Activated CD8-positive, alpha-beta T cell treated with anti-CD3 and anti-CD28 coated beads, Interleukin-2, amount 10 ng/mL, durations not matched to agents 7 days and 5 days (primary cell): ENCODE measurements at places on chromosomes 4 and X. TPM values are rescaled to one million over a fixed set of nuclear protein-coding genes. Genes with fewer than 3 reads are reported as not detected.
A peak's percentile ranks its signal among the peaks of the same experiment; 100 is the strongest.

DNA sequence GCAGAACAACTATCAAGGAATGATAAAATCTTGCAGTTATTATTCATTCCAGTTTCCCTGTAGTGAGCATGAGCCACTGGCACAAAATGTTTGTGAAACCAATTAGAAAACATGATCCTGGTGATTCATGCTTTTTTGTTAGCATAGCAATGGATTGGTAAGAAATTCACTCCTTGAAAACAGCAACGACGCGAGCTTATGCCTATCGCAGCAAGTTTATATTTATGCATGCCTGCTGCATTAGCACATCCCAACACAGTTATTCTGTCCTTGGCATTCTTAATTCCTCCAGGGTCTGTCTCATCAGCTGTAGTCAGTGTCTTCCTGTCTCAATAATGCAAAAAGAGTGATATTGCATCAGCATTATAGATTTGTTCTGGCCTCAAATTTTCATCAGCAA, 975.9 kb downstream of the STIM2 start:
- H3K4me1 ChIP-seq, result no peaks in the 10 kb centered on the region
- H3K27me3 ChIP-seq, result no peaks in the 10 kb centered on the region
- H3K36me3 ChIP-seq, result no peaks in the 10 kb centered on the region
- DNase-seq, result no peak
- no peak overlapping the region for H3K4me3 ChIP-seq

DNA sequence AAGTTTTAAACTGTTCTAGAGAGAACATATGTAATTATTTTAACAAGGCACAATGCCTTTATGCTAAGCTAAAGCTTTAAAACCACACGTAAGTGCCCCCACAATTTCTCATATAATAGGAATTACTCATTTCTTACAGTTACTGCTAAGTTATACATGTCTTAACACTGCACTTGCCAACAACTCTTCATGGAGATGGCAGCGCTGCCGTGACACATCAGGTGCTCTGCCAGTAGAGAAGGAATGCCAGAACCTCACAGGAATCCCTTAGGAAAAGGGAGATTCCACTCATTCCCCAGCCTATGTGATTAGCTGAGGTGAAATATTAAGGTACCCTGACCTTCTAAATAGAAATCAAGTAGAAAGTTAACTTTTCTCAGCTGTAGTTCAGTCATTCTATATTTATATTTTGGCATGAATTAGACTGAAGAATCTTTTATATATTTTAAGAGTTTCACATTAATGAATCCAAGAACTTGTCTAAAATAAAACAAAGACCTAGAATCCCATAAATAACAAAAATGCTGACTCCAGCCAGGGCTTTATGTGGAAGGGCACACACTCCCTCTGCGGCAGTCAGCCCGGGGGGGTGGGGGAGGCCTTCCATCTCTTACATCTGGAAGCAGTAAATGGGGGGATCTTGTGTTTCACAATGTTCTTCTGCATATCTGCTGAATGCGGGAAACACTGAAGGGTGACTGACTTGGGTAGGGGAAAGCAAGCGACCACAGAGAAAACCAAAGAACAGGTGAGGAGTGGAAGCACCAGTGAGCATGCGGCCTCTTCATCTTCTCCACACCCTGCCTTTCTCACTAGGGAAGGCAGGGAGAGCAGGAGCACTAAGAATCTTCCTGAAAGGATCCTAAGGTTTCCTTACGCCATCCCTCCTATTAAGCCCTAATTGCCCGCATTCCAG, 23.7 kb downstream of the ACSL1 start:
- no peak overlapping the region for H3K4me3 ChIP-seq
- no peak for DNase-seq
- H3K27me3 ChIP-seq, result no peaks in the 10 kb centered on the region
- no peak overlapping the region for H3K27ac ChIP-seq
- peaks cover 11% of the 10 kb centered on the region for H3K4me1 ChIP-seq
- H3K36me3 ChIP-seq, result no peaks in the 10 kb centered on the region

The NXF2 gene
- total RNA-seq, result not detected

GRCh38 chrX:106976416-106976815, 23.6 kb downstream of the MORC4 start:
- H3K27ac ChIP-seq, result no peak overlapping the region
- no peak overlapping the region for H3K4me3 ChIP-seq
- H3K36me3 ChIP-seq, result peaks cover 2% of the 10 kb centered on the region
- DNase-seq, result no peak

DNA sequence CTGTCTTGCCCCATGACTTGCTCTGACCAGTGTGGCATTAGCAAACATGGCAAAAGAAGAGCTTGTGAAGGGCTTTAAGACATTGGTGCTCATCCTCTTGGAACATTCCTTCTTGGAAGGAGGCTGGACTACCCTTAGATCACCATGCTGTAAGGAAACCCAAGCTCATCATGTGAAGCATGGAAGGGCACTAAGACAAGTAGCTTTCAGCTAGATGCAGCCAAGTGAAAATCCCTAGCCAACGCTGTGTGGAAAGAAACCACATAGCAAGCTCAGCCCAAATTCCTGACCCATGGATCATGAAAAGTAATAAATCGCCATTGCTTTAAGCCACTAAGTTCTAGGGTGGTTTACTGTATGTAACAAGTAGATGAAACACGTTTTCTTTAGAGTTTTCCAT, 12.4 kb upstream of the PACRGL start:
- H3K27ac ChIP-seq, result no peak overlapping the region
- no peaks in the 10 kb centered on the region for H3K36me3 ChIP-seq
- H3K4me3 ChIP-seq, result no peak overlapping the region
- H3K4me1 ChIP-seq, result no peaks in the 10 kb centered on the region
- H3K27me3 ChIP-seq, result peaks cover 13% of the 10 kb centered on the region

The LDB2 gene
- not detected for total RNA-seq

- H3K36me3 ChIP-seq, result no peaks in the 10 kb centered on the region
- no peak for DNase-seq
- no peak overlapping the region for H3K4me3 ChIP-seq
- H3K27ac ChIP-seq, result no peak overlapping the region
Measured at GRCh38 chrX:54825716-54826438, 18.3 kb downstream of the MAGED2 start.

DNA sequence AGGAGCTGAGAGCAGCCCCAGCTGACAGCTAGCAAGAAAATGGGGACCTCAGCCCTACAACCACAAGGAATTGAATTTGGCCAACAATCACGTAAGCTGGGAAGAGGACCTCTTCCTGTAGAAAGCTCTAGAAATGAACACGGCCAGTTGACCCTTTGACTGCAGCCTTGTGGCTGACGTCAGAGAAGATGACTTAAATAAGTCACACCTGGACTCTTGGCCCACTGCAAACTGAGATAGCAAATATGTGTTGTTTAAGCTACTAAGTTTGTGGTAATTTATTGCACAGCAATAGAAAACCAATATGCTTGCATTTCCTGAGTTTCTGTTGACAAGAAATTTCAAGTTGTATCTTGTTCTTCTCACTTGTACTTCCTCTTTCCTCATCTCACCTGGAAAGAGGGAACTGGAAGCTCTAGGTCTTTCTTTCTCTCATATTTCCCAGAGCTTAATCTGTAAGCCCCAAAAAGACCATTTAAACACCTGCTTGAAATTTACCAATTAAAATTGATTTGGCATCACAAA, 18.8 kb downstream of the PRKG2 start:
- no peaks in the 10 kb centered on the region for H3K36me3 ChIP-seq
- H3K27ac ChIP-seq, result no peak overlapping the region
- H3K4me3 ChIP-seq, result no peak overlapping the region
- H3K4me1 ChIP-seq, result no peaks in the 10 kb centered on the region
- DNase-seq, result no peak
- peaks cover 2% of the 10 kb centered on the region for H3K27me3 ChIP-seq

DNA sequence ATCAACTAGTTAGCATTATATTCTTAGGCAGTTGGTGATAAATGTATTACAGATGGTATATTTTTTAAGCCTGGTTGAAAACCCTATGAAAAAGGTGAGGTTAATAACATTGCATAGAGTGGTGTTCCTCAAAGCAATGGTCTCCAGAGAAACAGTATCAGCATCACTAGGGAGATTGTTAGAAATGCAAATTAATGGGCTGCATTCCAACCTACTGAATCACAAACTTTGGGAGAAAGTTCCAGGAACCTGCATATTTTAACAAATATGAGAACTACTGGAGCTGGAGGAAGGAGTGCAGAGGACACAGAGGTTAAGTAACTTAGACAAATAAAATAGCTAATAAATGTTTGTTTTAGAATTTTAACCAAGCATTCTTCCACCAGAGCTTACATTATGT, 166.9 kb upstream of the PCDH10 start:
- no peaks in the 10 kb centered on the region for H3K36me3 ChIP-seq
- H3K4me3 ChIP-seq, result no peak overlapping the region
- no peak for DNase-seq
- H3K27ac ChIP-seq, result no peak overlapping the region
- no peaks in the 10 kb centered on the region for H3K4me1 ChIP-seq

GRCh38 chr4:137956256-137956655, 285.9 kb downstream of the SLC7A11 start:
- DNase-seq, result no peak
- no peak overlapping the region for H3K27ac ChIP-seq
- no peaks in the 10 kb centered on the region for H3K36me3 ChIP-seq
- H3K4me1 ChIP-seq, result no peaks in the 10 kb centered on the region
- H3K4me3 ChIP-seq, result no peak overlapping the region

DNA sequence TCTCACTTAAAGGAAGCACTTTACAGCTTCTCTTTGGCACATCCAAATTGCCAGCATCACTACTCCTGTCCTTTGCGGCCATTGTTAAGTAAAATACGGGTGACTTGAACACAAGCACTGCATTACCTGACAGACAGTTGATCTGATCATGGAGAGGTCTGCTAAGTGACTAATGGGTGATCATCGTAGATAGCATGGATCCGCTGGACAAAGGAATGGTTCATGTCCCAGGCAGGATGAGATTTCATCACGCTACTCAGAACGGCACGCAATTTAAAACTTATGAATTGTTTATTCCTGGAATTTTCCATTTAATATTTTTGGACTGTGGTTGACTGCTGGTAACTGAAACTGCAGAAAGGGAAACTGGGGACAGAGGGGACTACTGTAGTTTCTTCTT, 94.1 kb downstream of the NEUROG2 start:
- H3K4me1 ChIP-seq, result no peaks in the 10 kb centered on the region
- DNase-seq, result no peak
- H3K27me3 ChIP-seq, result no peaks in the 10 kb centered on the region
- no peak overlapping the region for H3K4me3 ChIP-seq

- peaks cover 29% of the 10 kb centered on the region for H3K27me3 ChIP-seq
- H3K4me3 ChIP-seq, result no peak overlapping the region
- no peak for DNase-seq
Measured at GRCh38 chr4:53484911-53485657, 106.2 kb downstream of the LNX1 start.

GRCh38 chrX:42219231-42219630, 295.9 kb upstream of the CASK start:
- no peaks in the 10 kb centered on the region for H3K36me3 ChIP-seq
- H3K27me3 ChIP-seq, result no peaks in the 10 kb centered on the region
- H3K4me1 ChIP-seq, result no peaks in the 10 kb centered on the region
- H3K4me3 ChIP-seq, result no peak overlapping the region
- no peak overlapping the region for H3K27ac ChIP-seq
- DNase-seq, result no peak

DNA sequence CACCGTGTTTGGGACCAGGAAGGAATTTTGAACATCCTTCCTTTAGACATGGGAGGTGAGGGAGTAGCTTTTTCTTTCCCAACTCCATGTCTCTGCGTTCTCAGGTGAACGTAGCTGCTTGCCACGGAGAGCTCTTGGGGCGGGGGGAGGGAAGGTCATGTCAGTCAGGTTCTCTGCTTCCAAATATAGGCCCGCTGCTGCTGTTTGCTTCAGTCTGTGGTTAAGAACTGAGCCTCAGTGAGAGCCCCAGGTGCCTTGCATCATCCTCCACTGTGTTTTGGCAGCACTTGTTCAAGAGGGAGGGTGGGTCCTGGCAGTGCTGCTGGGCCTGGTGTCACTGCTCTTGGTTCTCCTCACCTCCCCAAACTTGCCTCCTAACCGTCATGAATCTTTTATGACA, 46.5 kb downstream of the HADH start:
- H3K36me3 ChIP-seq, result peaks cover 42% of the 10 kb centered on the region
- H3K27ac ChIP-seq, result peak overlapping the region; percentile 96
- H3K27me3 ChIP-seq, result no peaks in the 10 kb centered on the region
- DNase-seq, result peak; percentile 84
- H3K4me3 ChIP-seq, result peak overlapping the region; percentile 62

GRCh38 chrX:133033010-133033409, 63.9 kb downstream of the USP26 start:
- no peaks in the 10 kb centered on the region for H3K4me1 ChIP-seq
- no peak for DNase-seq
- no peak overlapping the region for H3K27ac ChIP-seq
- no peaks in the 10 kb centered on the region for H3K36me3 ChIP-seq

- H3K4me3 ChIP-seq, result no peak overlapping the region
- no peak overlapping the region for H3K27ac ChIP-seq
- peaks cover 39% of the 10 kb centered on the region for H3K36me3 ChIP-seq
- H3K4me1 ChIP-seq, result peaks cover 28% of the 10 kb centered on the region
Measured at GRCh38 chrX:55007656-55008055, 7.5 kb downstream of the APEX2 start.

DNA sequence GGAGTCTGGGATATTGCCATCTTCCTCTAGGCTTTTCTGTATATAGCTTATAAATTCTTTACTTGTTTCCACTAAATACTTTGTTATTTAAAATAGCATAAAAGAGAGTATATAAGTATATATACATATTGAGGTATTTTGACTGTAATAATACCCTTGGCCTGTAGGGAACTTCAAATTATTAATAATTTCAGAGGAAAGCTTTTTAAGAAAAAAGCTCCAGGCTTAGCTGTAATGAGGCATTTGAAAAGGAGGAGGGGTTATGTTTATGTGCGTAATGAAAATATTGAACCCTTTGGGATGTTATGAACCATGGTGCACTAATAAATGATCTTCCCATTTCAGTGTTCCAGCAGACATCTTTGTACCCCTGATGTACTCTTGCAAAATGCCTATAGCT, 578.1 kb downstream of the RPA4 start:
- no peak for DNase-seq
- no peak overlapping the region for H3K4me3 ChIP-seq
- H3K4me1 ChIP-seq, result no peaks in the 10 kb centered on the region
- no peaks in the 10 kb centered on the region for H3K36me3 ChIP-seq
- no peak overlapping the region for H3K27ac ChIP-seq

The MAGT1 gene
- total RNA-seq, result 50.2 TPM

GRCh38 chrX:102085706-102086105, 39.8 kb upstream of the TCEAL2 start:
- H3K4me1 ChIP-seq, result no peaks in the 10 kb centered on the region
- no peak overlapping the region for H3K4me3 ChIP-seq
- H3K27ac ChIP-seq, result no peak overlapping the region
- H3K27me3 ChIP-seq, result peaks cover 4% of the 10 kb centered on the region
- no peak for DNase-seq
- no peaks in the 10 kb centered on the region for H3K36me3 ChIP-seq
